Large intestine (tissue), 12 donors: ENCODE measurements at places on chromosomes 5 and 9.

GRCh38 chr5:159804121-159804520, 112.2 kb upstream of the ADRA1B start:
- no peak for DNase-seq

- DNase-seq: no peak
These were observed 969.2 kb downstream of the CDH18 start for GRCh38 chr5:19018822-19019221.

GRCh38 chr5:37739817-37740261, 100.0 kb downstream of the GDNF start:
- DNase-seq: no peak

DNA sequence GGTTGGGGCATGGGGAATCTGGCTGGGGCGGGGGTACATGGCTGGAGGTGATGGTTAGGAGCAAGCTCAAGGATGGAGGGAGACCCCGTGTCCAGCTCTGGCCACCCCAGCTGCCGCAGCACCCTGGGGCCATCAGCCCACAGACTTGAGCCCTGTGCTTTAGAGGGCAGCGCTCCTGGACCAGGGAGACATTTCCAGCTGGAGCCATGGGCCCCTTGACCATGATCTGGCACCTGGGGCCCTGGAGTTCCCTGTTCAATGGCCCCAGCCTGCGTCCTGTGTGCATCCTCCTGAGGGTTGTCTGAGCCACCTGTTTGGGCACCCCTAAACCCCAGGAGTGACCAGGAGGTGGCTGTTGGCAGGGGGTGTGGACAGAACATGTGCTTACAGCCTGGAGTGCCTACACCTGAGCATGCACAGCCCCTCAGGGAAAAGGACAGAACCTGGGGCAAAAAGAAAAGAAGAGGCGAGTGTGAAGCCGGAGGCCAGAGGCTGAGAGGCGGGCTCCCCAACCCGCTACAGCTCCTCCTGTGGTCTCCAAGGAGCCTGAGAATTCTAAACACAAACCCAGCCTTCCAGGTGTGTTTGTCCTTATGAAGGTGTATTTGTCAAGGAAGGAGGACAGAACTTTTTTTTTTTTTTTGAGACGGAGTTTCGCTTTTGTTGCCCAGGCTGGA, 126.7 kb downstream of the C9orf50 start:
- DNase-seq: no peak

- no peak for DNase-seq
These were observed 68.7 kb downstream of the PRR16 start for GRCh38 chr5:120532835-120533234.

GRCh38 chr5:9165546-9165945, 380.3 kb downstream of the SEMA5A start:
- no peak for DNase-seq

DNA sequence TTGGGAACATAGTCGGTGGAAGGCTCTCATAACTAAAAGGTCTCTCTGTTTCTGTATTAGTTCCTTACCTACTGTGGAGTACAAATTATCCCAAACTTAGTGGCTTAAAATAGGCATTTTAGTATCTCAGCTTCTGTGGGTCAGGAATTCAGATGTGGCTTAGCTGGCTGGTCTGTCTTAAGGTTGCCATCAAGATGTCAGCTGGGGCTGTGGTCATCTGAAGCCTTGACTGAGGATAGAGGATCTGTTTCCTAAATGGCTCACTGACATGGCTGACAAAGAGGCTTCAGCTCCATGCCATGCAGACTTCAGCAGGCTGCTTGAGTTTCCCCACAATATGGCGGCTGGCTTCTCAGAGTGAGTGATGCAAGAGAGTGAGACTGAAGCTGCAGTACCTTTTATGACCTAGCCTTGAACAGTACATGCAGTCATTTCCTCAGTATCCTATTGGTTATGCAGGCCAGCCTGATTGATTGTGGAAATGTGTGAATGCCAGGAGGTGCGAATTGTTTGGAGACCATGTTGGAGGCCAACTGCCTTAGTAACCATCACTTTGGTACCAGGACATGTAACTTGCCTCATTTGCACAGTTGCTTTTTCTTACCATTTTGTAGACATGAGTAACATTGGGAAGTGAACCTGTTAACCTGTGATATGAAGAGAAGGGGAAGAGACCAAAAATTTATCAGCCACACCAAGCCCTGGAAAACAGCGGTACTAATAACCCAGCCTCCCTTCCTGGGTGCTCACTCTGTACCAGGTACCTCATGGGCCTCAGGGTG, 152.8 kb upstream of the IER5L start:
- no peak for DNase-seq

GRCh38 chr5:175467983-175468690, 10.2 kb upstream of the SFXN1 start:
- DNase-seq: no peak

GRCh38 chr9:88741335-88741734, 206.4 kb downstream of the NXNL2 start:
- no peak for DNase-seq

DNA sequence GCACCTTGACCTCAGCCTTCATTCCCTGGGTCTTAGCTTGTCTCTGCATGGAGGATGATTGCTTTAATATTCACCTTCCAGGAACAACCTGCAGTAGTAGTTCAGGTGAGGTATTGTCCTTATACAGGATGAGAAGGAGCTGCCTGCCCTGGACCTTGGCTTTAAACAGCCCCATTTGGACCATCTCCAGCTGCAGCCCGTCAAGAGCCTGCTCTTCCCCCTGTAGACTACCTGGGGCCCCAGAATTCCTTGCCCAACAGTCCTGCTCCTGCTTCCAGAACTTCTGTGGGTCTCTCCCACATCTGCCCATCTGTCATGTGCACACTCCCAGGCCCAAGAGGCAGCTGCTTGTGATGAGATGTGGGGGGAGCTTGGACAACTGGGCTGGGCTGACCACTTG, 12.2 kb upstream of the OTP start:
- DNase-seq: no peak

DNA sequence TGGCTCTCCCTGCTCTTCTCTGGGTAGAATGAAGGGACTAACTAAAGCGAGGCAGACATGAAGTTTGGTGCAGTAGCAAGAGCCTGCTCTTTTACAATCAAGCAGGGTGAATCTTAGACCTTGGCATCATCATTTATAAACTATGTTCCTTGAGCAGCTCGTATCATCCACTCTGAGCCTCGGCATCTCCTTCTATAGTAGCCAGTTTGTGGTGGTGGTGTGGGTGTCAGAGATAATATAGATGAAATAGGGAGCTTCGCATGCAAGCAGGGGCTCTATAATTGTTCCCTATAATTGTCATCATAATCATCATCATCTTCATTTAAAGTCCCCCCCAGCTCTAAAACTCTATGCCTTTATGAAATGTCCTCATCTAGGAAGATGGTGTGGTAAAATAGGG, 72.5 kb upstream of the SAP30L start:
- DNase-seq: no peak

DNA sequence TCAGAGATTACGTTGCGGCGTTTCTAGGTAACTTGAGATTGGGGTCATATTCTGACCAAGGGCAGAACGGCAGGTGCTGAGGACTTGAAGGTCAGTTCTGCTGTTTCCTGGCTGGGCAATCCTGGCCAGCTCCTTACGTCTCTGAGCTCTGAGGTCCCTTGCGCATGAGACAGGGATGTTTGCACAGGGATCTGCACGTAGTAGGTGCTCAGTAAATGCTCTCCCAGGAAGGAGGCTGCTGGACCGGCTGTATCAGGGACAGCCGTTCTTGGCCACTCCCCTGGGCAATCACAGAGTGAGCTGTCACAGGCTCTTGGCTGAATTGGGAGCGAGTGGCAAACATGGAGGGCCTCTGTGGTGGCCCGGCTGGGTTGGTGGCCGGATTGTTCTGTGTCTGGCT, 8.3 kb downstream of the NCS1 start:
- DNase-seq: no peak

GRCh38 chr5:133939668-133940067, 28.8 kb downstream of the C5orf15 start:
- no peak for DNase-seq

DNA sequence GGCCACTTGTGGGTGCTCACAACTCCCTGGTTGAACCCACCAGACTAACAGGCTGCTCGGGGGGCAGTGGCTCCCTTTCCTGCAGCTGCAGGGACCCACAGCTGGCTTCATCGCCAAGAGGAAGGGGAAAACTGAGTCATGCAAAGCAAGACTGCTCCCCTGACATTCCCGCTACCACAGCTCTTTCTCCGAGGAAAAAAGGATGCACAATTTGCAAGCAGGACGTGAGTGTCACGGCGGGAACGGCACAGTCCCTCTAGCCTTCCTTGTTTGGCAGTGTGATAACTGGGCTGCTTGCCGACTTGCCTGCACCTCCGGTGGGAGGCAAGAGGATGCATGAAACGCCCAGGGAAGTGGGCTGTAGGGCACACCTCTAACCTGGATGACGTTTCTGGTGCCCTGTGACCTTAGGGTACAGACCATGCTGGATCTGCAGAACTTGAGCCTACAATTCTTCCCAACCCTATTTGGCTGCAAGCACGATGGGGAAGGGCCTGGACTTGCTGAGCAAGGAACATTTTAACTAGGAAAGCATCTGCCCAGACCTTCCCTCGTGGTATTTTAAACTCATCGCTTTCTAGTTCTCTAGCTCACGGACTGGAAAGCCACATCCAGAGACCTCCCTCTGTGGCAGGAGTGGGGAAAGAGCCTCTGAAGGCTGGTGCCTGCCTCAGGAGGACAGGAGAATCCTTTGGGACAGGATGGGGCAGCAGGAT, 7.8 kb downstream of the SH3PXD2B start:
- no peak for DNase-seq

DNA sequence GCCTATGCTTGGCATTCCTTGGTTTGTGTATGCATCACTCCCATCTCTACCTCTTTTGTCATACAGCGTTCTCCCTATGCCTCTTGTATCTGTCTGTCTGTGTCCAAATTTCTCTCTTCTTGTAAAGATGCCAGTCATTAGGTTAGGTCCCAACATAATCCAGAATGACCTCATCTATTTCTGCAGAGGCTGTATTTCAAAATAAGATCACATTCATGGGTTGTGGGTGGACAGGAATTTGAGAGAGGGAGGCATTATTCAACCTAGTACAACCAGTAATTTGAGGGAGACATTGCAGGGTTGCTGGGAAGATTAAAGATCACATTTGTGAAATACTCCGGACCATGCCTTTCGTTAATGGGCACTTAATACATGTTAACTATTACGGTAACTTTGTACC, 155.0 kb downstream of the MAN2A1 start:
- DNase-seq: no peak

DNA sequence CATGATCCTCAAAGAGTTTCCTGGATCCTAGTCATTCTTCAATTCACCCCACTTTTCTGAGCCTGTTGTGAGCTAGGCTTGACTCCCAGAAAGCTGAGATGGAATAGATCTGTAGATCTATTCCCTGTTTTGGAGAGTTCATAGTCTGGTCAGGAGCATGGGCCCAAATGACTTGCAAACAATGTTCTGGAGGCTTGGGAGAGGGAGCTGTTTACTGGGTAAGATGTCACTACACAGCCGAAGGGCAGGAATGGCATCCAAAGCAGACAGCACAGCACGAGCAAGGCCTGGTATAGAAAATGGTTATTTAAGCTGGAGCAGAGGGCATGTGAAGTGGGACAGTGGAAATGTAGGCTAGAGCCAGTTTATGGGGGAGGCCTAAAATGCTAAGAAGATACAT, 152.5 kb upstream of the ALDH1B1 start:
- no peak for DNase-seq

DNA sequence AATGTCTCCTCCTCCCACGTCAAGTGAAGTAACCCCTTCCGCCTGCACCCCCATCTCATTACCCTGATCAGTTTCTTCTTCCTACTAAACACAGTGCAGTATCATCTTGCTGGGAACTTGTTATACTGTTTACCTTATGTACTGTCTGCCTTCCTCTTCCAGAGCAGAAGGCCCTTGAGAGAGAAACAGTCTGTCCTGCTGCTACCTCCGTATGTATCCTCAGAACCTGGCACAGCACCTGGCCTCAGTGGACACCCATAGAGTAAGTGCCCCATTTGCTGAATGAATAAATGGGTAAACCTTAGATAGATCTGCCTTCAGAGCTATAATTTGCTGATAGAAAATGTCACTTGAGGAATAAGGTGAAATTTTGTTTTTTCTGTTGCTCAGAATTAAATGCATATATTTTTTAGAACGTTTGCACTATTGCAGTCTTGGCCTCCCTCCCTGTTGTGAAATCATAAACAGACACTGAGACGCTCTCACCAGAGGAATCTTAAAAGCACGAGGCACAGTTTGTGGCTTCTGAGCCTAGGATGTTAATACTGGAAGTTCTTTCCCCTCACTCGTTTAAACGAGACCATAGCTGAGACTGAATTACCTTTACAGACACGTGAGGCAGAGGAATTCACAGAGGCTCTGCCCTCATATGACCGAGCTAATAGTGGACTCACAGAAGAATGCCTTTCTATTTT, 223.1 kb upstream of the DAP start:
- no peak for DNase-seq
